Skeletal muscle cell (primary cell): ENCODE measurements at places on chromosomes 4 and X.
A peak's percentile ranks its signal among the peaks of the same experiment; 100 is the strongest.

GRCh38 chr4:38696697-38697096 is 32.7 kb downstream of the KLF3 start:
- no peak for DNase-seq

GRCh38 chr4:161585011-161585410 is 578.8 kb downstream of the FSTL5 start:
- no peak for DNase-seq

DNA sequence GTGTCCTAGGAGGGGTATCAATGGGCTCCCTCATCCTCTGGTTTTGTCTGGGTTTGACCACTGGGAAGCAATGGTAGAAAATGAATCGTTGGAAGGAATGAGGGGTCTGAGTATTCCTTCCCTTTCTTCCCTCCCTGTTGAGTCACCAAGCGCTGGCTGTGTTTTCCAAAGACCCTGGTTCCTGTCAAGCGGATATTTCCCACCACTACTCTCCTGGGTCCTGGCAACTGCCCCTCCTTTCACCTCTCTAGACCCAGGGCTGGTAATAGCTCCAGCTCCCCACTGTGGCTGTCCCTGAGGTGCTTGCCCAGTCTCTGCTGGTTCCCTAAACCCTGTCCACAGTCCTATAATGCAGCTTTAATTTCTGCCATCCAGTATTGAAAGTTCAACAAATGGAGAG is 22.2 kb downstream of the SMIM43 start:
- no peak for DNase-seq

- DNase-seq = no peak
These were observed 24.4 kb upstream of the PLK4 start for GRCh38 chr4:127856196-127856812.

DNA sequence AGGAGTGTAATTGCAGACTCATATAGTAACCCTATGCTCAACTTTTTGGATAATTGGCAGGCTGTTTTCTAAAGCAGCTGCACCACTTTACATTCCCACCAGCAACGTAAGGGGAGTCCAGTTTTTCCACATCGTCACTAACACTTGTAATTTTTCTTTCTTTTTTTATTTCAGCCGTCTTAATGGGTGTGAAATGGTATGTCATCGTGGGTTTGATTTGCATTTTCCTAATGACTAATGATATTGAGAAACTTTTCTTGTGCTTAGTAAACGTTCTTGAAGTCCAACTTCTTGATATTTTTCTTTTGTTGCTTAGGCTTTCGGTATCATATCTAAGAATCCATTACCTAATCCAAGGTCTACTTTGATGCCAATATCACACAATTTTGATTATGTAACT is 95.3 kb upstream of the IL1RAPL1 start:
- DNase-seq = no peak

DNA sequence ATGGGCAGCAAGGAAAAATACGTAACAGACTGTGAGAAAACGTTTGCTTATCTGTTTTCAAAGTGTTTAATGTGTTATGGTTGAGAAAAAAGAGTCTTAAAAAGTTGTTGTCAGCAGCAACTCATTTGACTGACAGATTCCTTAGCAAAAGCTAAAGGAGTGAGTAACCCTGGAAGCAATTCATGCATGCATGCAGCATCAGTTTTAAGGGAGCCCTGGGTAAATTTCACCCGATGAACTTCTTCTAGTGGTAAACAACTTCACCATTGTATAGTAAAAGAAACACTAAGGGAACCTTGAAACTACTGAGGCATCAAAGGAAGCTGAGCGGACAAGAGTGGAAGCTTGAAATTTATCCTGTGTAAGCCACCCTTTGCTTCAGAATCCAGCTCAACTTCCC is 583.2 kb upstream of the INTU start:
- DNase-seq = no peak

GRCh38 chrX:135973548-135974278 is at the start of gene MMGT1:
Gene MMGT1, minus strand, starts transcription at chrX:135973988. Its CDS starts 313 bp downstream, at chrX:135973675.
- peak; percentile 55 for DNase-seq

- no peak for DNase-seq
These were observed 1.4 kb downstream of the GATA1 start for GRCh38 chrX:48787505-48788443.

GRCh38 chrX:139889760-139890159 is 43.1 kb downstream of the ATP11C start:
- no peak for DNase-seq

DNA sequence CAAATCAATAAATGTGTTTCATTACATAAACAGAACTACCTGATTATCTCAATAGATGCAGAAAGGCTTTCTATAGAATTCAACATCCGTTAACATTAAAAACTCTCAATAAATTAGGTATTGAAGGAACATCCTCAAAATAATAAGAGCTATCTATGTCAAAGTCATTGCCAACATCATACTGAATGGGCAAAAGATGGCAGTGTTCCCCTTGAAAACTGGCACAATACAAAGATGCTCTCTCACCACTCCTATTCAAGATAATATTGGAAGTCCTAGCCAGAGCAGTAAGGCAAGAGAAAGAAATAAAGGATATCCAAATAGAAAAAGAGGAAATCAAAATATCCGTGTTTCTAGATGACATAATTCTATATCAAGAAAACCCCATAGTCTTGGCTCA is 466.4 kb downstream of the MAGEE1 start:
- no peak for DNase-seq

- no peak for DNase-seq
These were observed 2023.0 kb upstream of the AGA start for GRCh38 chr4:179465131-179465797.

- DNase-seq = no peak
These were observed 85.6 kb downstream of the SHROOM2 start for GRCh38 chrX:9871701-9872268.

- DNase-seq = no peak
These were observed 10.9 kb upstream of the CLTRN start for GRCh38 chrX:15675490-15675921.

- peak; percentile 62 for DNase-seq
These were observed 123.8 kb downstream of the RPS6KA6 start for GRCh38 chrX:84064164-84064563.

- DNase-seq = no peak
These were observed 124.7 kb upstream of the TLL1 start for GRCh38 chr4:165748321-165748720.

GRCh38 chrX:41033299-41033698 is 51.9 kb upstream of the USP9X start:
- DNase-seq = no peak

GRCh38 chrX:132119821-132120515 is 7.9 kb downstream of the FRMD7 start:
- DNase-seq = no peak

- no peak for DNase-seq
These were observed 28.8 kb downstream of the NKX6-1 start for GRCh38 chr4:84470204-84470785.
